ENCODE measurements at places on chromosomes 13 and 19.

DNA sequence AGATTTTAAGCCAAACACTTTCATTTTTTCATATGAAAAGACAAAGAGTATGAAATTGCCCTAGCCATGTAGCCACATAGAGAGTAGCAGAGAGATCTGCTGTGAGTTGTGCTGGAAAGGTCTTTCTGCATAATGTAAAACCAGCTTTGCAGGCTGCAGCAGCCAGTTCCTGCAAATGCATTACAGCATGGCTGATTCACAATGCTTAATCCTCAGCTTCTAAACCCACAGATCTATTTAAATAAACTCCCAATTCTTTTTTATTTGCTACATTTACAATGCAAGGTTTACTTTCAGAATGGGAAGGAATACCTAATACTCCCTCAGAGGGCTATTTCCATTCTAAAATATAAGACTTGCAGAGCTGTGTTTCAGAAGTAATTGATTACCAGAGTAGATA lies 185.6 kb upstream of the STARD13 start:
- no peak for DNase-seq

GRCh38 chr19:36797786-36798108 lies 25.1 kb upstream of the ZNF850 start:
- no peak for DNase-seq

DNA sequence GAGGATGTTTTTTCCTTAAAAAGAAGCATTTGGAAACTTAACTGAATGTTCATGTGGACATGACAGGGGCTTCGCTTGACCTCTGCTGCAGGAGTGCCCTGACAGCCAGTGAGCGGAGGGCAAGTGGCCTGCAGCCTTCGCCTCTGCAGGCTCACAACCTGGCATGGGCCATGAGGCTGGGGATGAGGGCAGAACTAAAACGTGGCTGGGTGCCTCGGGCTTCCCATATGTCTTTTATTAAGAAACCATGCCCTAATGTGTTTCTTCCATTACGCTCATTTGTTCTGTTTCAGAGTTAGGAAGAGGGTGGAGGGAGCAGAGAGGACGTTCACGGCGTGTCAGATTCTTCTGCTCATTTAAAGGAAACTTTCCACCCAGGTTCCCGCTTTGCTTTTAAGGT lies 2.9 kb downstream of the ARHGEF7 start:
- no peak for DNase-seq

DNA sequence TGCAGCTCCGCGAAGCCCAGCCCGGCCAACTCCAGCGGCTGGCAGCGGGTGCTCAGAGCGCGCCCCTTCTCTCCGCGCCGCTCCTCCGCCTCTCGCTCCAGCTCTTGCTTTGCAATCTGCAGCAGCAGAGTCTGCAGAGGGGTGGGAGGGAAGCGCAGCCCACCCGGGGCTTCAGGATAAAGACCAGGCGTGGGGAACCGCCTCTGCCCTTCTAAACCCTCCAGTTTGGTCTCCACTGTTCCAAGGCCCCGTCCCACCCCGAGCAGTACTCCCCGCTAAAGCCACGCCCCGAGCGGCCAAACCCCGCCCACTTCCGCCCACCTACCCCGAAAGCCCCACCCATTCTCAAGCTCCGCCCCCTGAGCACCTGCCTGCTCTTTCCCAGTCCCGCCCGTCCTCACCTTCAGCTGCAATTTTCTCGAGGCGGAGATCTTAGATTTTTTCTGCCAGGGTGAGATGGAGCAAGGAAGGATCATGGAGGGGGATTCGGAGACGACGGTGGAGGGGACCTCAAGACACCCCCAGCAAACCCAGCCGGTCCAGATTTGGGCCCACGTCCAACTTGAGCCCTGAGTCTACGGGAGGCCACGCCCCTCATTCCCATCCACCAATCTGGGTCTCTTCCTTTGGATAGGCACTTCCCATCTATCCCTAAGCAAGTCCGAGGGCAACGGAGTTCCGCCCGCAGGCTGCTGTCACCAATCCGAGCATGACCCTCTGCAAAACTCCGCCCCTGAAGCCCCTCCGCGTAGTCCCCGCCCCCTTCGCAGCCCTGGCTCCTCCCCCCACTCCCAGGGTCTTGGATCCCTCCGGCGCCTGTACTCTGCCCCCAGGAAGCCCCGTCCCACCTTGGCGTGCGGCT lies 1.1 kb downstream of the TNNI3 start:
- no peak for DNase-seq

DNA sequence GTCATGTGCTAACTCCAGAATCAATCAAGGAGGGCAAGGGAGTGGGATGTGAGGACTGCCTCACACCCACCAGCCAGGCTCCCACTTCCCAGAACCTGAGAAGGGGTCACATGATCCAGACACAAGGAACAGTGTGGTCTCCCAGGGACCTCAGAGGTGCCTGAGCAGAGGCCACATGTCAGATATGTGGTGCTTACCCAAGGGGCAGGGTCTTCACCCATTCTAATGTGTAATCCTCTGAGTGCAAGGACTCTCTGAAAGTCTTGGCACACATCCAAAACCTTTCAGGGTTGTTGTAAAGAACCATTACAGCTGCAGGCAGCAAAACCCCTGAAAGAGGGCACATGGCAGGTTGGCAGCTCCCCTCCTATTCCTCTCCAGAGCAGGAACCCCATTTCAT lies 656.6 kb downstream of the UQCRFS1 start:
- DNase-seq: no peak

GRCh38 chr13:106683179-106683578 lies 115.2 kb upstream of the ARGLU1 start:
- DNase-seq: no peak

GRCh38 chr19:7540761-7541474 lies 5.4 kb downstream of the PNPLA6 start:
- DNase-seq: no peak

- DNase-seq: no peak
Measured at GRCh38 chr19:18424122-18424889, 5.1 kb downstream of the SSBP4 start.

DNA sequence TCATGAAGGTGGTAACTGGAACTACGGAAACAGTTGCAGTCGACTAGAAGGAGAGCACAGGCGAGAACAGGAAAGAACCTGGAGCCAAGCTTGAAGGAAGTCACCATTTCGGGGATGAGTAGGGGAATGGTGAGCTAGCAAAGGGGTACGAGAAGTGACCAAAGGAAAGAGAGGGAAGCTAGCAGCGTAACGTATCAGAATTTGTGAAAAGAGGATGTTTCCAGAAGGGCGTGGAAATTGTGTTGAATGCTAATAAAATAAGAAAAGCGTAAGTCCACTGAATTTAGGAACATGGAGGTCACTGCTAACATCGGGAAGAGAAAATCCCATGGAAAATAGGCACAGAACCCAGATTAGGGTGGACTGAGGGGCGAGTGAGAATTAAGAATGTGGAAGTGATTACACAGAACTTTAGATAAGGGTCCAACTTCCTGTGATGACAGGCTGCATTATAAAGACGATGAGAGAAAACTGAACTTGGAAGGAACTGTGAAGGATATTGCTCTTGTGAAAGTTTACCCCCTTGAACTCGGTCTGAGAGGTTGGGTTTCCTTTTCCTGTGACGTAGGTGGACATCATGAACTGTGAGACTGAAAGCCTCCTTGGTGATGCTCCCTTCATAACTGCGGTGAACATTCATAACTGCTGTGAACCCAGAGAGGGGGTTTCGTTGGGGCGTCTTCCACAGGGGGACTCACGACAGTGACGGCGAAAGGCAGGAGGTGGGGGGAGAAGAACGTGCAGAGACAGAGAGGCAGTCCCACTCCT lies 2.0 kb upstream of the FFAR2 start:
- DNase-seq: no peak

DNA sequence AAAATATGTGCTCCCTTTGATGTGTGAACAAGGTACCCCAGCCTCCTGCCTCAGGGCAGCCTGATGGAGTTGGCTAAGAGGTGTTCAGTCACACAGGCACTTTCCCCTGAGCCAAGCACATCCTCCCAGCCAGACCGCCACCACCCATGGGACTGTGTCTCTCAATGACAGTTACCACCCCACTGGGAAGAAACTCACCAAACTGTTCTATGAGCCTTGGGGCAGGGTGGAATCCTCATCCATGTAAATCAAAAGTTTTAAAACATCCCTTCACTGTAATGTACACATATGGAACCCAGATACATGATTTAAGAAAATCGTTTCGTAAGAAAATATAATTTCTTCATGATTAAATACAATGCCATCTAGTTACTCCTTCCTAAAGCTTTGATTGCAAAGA lies 138.4 kb upstream of the LSM14A start:
- no peak for DNase-seq

DNA sequence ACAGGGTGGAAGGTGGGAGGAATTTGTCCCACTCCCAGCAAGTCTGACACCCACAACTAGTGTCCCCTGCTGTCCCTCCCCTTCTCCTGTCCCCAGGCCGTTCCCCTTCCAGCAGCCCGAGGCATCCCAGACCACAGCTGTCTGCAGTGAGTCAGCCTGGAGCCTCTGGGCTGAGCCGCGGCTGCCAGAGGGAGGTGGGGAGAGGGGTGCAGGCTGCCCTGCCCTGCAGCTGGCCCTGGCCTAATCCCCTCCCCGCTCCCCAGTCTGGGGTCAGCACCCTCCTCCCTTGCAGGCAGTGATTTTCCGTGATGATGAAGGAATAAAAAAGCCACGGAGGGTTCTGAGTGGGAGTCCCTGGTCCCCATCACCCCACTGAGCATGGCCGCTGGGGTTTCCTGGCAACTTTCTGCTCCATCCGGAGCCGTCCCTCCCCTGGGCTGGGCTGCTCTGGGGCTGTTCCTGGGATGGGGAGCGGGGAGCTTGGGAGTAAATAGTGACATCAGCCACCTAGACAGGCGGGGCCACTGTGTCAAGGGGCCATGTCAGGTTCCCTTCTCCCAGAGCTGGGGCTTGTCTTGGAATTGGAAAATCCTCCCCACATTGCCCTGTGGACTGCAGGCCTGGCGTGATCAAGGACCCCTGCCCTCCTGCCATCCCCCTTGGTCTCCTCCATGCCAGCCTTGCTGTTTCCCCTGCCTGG lies 16.8 kb downstream of the SPC24 start:
- no peak for DNase-seq
